ENCODE measurements at places on chromosomes 13 and 19.

DNA sequence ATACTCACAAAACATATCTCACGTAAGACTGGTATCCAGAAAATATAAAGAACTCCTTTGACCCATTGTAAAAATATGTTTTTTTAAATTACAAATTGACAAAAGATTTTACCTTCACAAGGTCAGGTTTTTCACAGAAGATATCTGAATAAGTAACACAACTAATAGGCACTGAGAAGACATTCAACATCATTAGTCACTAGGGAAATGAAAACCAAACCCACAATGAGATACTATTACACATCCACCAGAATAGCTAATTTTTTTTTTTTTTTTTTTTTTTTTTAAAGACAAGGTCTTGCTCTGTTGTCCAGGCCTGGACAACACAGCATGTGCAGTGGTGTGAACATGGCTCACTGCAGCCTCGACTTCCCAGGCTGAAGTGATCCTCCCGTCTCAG lies 157.5 kb downstream of the MIPEP start:
- DNase-seq, result no peak

DNA sequence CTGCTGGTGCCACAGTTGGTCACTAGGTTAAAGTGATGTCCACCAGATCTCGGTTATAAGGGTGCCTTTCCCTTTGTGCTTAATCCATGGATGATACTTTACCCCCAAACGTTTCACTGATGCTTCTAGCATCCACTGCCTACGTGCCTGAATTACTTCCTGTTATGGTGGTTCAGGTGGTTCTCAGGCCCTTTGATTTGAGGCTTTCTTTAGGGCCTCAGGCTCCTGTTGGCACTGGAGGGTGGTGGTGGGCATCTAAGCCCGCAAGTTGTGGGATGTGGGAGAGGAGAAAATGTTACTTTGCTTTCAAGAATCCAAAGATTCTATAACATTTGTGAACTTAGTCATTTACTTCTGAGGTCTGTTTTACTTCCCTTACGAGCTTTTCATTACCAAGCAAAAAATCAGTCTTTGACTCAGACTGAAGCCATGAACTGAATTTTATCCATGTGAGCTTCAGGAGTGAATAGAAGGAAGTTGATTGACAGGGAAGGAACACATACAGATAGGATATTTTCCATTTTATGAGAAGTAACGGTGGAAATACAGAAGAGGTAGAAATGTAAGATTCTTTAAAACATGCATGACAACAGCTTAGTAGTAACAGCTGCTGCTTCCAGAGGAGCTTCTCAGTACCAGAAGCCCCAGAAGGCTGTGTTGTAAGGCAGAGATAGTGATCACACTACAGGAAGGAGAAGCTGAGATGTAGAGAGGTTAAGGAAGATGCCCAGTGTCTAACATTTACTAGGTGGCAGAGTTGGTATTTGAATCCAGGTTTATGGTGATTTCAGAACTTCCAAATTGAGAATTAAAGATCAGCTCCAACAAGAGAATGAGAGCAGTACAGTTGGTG lies 65.0 kb downstream of the ARHGEF7 start:
- DNase-seq, result no peak

DNA sequence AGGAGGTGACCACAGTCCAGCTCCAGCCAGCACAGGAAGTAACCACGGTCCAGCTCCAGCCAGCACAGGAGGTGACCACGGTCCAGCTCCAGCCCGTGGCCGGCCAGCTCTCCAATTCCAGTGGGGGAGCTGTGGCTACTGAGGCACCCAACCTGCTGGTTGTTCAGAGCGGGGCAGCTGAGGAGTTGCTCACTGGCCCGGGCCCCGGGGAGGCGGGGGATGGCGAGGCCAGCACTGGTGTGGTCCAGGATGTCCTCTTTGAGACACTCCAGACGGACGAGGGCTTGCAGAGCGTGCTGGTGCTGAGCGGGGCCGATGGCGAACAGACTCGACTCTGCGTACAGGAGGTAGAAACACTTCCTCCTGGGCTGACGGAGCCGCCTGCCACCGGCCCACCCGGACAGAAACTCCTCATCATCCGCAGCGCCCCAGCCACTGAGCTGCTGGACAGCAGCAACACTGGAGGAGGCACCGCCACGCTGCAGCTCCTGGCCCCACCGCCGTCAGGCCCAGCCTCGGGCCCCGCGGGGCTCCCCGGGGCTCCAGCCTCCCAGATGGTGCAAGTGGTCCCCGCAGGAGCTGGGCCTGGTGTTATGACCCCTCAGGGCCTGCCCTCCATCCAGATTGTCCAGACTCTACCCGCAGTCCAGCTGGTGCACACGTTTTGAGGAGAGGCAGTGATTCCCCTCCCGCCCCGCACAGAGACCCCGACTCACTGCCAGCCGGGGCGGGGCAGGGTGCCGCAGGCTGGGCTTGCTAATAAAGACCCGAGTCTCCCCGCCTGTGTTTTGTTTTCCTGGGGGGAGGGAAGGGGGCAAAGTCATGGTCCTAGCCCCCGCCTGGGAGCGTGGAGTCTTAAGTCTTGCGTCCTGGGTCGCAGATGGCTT lies 1.0 kb upstream of the NAT14 start:
- no peak for DNase-seq

DNA sequence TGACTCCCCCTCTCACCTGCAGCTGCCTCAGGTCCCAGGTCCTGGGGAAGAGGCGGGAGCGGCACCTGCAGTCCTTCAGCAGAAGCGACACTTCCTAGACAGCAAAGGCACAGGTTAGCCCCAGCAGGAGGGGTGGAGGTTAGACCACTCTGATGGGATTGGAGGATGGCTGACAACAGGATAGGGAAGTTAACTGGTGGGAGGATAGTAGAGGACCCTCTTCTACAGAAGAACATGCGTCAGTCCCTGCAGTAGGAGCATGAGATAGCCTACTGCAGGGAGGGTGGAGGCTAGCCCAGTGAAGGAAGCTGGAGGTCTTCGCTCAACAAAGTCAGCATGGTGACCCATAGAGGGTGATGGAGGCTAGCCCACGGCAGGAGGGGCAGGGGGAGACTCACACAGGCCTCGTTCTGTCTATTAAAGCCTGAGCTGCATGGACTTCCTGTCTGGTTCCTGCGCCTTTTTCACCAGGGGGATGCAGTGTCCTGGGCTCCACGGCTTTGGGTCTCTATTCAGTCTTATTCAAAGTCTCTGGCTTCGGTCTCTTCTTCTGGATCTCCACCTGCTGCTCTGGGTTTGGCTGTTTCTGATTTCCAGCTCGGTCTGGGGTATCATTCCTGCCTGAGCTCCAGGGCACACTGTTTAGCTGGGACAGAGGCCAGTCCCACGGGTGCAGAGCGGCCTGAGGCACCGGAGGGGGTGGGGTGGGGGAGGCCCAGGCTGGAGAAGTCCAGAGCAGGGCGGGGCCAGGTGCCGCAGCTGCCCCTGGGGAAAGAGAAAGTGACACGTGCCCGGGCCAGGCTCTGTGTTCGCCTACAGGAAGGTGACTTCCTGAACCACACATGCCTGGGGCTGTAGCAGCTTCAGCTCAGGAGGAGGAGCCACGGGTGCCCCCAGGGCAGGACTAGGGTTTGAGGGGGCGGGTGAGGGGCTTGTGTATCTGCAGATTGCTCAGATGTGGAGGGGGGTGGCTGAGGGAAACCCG lies 7.3 kb downstream of the IFNL3 start:
- DNase-seq, result no peak

DNA sequence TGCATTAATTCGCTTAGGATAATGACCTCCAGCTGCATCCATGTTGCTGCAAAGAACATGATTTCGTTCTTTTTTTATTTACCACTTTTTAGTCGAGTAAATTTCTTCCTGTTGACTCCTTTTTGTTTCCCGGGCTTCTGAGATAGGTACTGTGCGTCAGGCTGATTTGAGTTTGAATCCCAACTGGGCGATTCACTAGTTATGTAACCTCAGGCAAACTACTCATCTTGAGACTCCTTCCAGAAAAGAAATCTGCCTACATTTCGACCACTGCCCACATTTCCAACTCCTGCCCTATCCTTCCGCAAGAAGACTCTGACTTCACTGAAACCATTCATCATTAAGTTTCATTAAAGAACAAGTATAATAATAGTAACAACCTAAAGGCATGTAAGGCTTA lies 8.2 kb downstream of the SCEL start:
- no peak for DNase-seq

DNA sequence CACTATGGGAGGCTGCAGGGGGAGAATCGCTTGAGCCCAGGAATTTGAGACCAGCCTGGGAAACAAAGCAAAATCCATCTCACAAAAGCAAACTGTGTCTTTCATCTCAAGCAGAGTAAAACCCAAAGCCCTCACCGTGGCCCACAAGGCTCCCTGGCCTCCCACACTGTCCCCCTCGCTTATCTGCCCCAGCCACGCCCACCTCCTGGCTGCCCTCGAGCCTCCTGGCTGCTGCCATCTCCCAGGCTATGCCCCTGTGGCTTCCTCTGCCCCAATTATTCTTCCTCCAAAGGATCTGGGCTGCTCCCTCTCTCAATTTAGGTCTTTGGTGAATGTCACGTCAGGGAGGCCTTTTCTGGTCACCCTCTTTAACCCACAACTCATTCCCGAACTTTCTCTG lies 3.6 kb downstream of the RABAC1 start:
- no peak for DNase-seq

DNA sequence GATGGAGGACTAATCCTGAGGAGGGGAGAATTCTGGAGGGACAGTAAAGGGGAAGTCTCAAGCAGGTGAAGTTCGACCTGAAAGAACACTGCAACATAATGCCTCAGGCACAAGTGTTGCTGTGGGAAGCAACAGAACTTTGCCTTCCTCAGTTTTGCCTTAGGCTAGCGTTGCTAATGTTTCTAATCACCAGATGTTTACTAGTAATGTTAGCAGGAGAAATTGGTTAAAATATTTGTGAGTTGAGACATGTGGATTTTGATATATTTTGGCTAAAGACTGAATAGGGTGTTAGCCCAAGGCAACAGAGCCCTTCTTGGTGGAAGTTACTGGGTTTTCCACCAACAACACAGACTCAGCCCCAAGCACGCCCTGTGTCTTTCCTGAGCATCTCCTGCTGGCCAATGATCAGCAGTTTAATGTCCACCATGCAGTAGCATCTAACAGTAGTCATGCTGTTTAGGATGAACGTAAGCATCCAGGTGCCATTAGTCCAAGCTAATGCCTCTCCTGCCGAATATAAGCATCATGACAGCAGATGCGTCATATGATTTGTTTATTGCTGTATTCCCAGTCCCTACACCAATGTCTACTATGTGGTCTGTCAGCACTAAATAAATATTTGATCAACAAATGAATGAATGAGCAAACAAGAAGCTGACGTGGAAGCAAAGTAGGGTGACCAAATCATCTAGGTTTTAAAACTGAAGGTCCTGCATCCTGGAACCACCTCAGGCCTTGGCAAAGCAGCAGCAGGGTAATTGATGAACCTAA lies 511.9 kb upstream of the HTR2A start:
- no peak for DNase-seq

GRCh38 chr19:8321067-8321985 lies at the start of the genes NDUFA7 and RPS28:
Gene NDUFA7 (minus strand): TSS chr19:8321375. CDS start chr19:8321358, 17 bp downstream.
Gene RPS28 (plus strand): TSS chr19:8321496. CDS start chr19:8321531, 35 bp downstream.
- DNase-seq, result no peak

- DNase-seq, result no peak
These were observed 6.3 kb downstream of the IFI30 start for GRCh38 chr19:18179957-18180356.

- no peak for DNase-seq
These were observed 10.7 kb downstream of the NLRP8 start for GRCh38 chr19:55958356-55958755.

DNA sequence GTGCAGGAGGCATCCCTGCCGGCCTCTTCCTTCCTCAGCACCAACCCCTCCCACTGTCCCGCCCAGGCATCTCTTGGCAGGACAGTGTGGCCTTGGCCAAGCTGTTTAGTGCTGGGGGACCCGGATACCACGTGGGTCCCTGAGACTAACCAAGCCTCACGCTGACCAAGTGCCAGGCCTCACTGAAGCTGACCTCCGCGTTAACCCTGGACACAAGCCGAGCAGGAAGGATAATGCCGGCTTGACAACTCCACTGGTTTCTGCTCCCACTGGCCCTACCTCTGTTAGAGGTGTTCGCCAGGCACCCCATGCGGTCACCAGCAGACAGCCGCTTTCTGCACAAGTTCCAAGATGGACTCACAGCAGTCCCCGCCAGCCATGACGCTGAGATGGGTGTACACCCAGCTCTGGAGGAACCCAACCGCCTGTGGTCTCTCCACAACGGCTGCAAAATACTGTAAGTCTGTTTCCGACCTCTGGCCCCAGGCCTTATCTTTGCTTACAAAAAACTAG lies 12.4 kb downstream of the GRTP1 start:
- DNase-seq, result no peak

DNA sequence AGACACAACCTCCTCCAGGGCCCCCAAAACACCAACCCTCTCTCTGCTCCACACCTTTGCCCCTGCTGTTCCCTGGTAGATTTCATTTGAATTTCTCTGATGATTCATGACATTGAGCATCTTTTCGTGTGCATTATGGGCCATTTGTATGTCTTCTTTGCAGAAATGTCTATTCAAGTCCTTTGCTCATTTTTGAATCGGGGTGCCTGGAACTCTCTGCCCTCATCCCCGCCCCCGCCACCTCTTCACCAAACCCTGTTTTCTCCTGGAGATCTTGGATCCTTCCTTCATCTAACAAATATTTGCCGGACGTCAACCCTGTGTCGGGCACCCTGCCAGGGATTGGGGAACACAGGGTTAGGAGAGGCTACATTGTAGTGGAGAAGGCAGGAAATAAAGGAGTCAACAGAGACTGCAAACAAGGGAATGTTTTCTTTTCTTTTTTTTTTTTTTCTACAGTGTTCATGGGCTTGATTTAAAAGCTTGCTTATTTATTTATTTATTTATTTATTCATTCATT lies 25.5 kb upstream of the SLC1A5 start:
- DNase-seq, result no peak

DNA sequence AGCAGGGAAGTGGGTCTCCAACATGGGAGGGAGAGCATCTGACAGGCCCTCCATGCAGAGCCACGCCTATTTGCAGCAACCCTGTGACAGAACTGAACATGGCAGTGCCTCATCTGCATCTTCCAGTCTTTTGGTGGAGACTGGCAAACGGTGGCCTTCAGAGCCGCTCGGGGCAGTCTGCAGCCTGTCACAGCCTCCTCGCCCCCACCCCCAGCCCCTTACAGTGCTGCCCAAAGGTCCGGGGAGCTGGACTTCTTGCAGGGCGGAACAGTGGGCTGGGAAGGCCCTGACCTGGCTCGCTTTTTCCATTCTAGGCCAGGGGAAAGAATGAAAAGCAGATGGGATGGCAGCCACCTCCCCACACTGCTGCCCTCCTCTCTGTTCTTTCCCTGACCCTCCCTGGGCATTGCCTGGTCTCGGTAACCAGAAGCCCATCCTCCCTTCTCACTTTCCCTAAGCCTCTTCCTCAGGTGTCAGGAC lies 2.7 kb downstream of the CALM3 start:
- DNase-seq, result no peak

- DNase-seq, result no peak
These were observed 75.4 kb downstream of the PDS5B start for GRCh38 chr13:32661685-32662084.

GRCh38 chr13:66977161-66977560 lies 253.0 kb downstream of the PCDH9 start:
- DNase-seq, result no peak

GRCh38 chr13:102715447-102715846 lies 20.6 kb upstream of the METTL21C start:
- no peak for DNase-seq

- no peak for DNase-seq
These were observed 12.4 kb upstream of the TPP2 start for GRCh38 chr13:102584434-102584833.

Measured in left renal cortex interstitium (tissue), 4 donors.